ENCODE measurements at places on chromosomes 16 and 17.
A peak's percentile ranks its signal among the peaks of the same experiment; 100 is the strongest.

GRCh38 chr17:76149214-76149613, 8.2 kb upstream of the FOXJ1 start:
- no peak for DNase-seq

- DNase-seq: peak; percentile 78
Observed at GRCh38 chr16:84741340-84741830, 41.6 kb downstream of the USP10 start.

- no peak for DNase-seq
Observed at GRCh38 chr16:78528265-78528664, 428.8 kb downstream of the WWOX start.

DNA sequence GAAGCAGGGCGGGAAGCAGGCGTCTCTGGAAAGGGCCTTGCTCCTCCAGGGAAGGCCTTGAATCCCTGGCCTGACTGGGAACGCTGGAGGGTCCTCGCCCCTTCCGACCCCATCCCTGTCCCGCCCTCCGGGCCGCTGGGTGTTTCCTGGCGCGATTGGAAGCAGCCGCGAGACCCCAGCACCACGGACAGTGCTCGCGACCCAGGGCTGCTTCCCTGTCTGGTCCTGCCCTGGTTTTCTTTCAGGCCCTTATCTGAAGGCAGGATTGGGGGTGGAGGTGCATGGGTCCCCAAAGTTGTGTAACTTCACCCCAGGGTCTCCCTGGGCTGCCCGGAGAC, 2.1 kb downstream of the MGAT5B start:
- DNase-seq: no peak

DNA sequence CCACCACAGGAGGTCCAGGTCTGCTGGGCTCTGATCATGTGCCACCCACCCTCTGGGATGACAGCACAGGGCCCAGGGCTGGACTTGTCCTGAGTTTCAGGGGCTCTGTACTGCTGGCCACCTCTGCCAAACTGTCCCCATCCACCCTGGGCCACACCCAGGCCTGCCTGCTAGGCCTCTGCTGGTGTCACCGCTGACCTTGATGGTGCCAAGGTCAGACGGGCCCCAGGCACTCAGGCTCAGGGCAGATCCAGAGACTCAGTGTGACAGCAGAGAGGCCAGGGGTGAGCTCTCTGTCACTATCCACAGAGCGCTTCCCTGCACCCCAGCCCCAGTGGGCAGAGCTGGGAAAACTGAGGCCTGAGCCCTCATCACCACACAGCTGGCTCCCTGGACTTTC, 75.6 kb downstream of the RMI2 start:
- DNase-seq: no peak

DNA sequence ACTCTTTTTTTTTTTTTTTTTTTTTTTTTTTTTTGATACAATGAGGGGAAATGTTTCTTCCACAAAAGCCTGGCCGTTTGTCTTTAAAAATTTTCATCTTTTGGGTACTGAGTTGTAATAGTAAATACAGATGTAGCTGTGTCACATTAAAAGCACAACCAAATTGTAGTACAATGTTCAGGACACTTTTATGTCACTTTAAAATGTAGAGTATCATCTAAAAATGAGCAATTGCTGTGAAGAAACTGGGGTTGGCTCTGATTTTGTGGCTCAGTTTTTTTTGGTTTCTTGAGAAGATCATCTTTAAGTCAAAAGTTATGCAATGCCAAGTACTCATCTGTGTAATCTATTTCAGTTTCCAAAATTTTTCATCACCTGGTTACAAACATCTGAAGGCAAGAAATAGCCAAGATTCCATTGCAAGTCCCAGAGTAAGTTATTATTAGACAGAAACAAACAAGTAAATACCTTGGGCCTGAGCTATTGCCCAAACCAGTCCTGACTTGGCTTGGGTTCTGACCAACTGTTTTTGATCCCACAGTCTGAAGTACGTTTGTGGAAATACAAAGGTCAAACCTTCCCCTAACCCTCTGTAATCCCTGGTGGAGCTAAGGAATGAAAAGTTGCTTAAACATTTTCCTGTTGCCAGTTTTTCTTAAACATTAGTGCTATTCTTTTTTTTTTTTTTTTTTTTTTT, 717.2 kb downstream of the WWOX start:
- DNase-seq: no peak

DNA sequence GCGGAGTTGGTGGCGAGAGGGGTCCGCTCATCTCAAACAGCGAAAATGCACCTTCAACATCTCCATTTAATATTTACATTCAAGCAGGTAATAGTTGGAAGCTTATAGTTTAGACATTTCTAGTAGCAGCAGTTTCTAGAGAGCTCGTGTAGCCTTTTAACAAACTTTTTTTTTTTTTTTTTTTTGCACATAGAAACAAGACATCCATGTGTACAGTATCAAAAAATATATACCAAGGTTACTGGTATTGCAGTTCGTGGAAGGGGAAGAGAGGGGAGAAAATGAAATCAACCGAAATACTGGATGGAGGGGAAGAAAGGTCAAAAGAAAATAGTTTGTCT, 6.2 kb downstream of the CBX4 start:
- no peak for DNase-seq

GRCh38 chr17:63113167-63113566, 147.1 kb downstream of the TANC2 start:
- no peak for DNase-seq

GRCh38 chr17:37741341-37742115, 3.3 kb downstream of the HNF1B start:
- DNase-seq: no peak

DNA sequence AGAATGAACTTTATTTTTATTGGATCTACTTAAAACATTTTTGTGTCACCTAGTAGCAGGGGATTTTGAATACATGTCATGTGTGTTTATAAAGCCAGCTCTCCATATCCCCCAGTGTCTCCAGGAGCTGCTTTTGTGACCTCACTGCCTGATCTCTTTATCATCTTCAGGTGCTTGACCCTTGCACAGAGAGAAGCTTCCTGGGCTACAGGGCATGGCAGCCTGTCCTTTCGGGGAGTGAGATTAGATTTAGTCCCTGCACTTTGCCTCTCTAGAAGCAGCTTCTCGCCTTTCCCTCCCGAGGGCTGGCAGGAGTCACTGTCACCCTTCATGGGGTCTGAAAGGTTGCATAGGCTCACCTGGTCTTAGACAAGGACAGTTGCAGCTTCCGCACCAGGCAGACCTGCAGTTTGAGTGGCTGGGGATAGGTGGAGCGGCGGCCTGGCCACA, 42.7 kb downstream of the PGS1 start:
- no peak for DNase-seq

DNA sequence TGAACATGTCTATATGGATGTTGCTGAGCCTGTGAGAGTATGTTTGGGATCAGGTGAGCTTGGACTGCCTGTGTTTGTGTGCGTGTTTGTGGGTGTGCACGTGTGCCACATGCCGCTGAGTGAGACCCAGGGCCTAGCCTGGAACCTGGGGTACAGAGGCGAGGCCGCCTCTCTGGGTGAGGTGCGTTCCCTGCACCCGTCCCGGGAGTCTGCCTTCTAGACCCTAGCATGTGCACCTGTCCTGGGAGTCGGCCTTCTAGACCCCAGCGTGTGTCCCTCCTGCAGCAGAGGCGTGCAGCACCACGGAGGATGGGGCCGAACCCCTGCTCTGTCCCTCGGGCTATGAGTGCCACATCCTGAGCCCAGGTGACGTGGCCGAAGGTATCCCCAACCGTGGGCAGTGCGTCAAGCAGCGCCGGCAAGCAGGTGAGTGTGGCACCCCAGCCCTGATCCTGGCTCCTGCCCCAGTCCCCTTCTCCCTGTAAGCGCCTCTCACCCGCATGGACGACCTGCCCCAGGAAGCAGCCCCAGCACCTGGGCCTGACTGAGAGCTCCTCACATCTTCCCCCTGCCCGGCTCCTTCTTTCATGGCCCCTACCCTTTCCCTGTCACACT, 24.6 kb downstream of the WFDC1 start:
- no peak for DNase-seq

DNA sequence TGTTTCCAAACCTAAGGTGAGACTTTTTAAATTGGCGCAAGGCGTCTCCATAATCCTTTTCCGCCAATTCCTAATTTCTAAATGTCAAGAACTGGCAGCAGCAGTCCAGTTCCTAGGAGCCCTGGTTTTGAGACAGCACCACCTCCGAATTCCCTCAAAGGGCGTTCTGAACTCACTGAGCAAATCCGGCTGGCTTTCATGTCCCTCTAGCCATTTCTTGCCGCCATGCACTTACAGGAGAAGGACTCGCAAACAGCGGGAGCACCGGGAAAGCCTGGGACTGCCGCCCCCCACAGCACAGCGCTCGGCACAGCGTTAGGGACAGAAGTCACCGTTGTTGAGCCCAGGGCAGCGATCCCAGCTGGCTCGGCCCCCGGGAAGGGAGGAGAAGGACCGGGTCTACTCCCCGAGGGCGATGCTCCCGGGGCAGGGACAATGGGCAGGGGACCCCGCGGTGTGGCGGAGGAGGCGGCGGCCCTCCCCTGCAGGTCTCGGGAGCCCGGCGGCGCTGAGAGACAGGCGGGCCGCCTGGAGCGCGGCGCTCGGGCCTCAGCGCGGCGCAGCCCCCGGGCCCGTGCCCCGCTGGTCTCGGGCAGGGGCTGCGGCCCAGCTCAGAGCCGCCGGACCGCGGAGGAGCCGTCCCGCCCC, 545 bp downstream of the ARHGAP17 start:
- peak; percentile 46 for DNase-seq

DNA sequence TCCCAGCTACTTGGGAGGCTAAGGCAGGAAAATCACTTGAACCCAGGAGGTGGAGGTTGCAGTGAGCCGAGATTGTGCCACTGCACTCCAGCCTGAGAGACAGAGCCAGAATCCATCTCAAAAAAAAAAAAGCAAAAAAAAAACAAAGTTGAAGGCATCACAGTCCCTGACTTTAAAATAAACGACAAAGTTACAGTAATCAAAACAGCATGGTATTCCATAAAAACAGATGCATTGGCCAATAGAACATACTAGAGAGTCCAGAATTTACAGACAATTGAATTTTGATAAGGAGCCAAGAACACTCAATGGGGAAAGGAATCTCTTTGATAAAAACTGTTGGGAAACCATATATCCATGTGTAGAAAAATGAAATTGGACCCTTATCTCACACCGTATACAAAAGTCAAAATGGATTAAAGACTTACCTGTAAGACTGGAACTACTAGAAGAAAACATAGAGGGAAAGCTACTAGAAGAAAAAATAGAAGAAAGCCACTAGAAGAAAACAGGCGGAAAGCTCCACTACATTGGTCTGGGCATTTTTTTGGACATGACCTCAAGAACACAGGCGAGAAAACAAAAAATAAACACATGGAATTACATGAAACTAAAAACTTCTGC, 2.8 kb upstream of the EFCAB13 start:
- no peak for DNase-seq

GRCh38 chr17:18161207-18162145, 22.2 kb upstream of the ALKBH5 start:
- no peak for DNase-seq

DNA sequence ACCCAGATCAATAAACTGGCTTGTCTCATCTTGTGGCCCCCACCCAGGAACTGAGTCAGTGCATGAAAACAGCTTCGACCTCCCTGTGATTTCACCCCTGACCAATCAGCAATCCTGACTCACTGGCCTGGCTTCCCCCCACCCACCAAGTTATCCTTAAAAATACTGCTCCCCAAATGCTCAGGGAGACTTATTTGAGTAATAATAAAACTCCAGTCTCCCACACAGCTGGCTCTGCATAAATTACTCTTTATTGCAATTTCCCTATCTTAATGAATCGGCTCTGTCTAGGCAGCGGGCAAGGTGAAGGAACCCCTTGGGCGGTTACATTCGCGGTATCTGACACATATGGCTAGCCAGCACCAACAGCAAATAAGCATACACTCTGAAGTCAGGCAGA, 9.8 kb upstream of the RABEP1 start:
- DNase-seq: no peak

DNA sequence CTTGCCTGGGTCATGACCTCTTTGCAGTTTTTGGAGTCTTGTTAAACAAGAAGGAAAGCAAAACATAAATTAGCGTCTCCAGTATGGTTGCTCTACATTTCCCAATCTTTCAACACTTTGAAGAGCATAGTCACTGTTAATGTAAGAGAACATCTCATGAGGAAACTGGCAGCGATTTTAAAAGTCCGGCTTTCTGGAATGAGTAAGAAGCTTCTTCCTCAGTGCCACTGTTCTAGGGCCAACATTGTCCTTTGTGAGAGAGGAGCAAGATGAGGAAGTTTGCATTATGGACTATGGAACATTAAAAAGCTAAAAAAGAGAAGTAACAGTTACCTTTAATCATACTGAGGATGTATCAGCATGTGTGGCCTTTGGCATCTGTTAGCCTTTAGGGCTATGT, 73.1 kb downstream of the WNT3 start:
- DNase-seq: no peak

GRCh38 chr17:64085650-64086005, 44.3 kb downstream of the ERN1 start:
- DNase-seq: no peak

DNA sequence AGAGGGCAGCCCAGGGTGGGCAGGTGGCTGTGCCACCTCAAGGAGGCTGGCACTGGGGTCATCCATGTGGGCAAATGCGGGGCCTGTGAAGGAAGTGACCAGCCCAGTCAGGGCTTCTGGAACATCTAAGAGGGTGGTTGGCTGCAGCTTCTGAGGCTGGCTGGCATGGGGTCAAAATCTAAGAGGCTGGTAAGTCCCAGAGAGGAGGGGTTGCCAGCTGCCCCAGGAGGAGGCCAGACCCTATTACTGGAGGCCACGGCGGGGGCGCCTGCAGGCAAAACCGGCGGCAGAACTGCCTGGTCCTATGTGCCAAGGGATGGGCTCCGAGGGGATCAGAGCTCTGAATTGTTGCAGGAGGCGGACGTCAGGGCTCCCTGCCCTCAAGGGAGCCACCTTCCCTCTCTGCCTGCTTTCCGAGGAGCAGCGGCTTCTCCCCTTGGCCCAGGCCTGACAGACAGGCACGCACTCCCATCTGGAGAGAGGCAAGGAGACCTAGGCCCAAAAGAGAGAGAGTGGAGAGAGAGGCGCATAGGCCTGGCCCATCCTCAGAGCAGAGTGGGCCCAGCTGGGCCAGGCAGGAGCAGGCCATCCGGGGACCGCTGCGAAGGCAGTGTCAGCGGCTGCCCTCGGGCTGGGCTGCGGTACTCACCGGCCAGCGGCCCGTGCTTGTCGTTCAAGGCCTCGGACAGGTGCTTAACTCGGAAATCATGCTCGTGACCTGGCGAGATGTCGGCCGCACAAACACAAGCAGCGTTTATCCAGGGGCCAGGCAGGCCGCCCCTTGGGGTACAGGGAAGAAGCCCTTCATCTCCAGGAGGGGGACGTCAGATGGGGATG, 10.9 kb downstream of the ZACN start:
- no peak for DNase-seq

- DNase-seq: no peak
Observed at GRCh38 chr16:69431948-69432468, 7.6 kb downstream of the CYB5B start.

DNA sequence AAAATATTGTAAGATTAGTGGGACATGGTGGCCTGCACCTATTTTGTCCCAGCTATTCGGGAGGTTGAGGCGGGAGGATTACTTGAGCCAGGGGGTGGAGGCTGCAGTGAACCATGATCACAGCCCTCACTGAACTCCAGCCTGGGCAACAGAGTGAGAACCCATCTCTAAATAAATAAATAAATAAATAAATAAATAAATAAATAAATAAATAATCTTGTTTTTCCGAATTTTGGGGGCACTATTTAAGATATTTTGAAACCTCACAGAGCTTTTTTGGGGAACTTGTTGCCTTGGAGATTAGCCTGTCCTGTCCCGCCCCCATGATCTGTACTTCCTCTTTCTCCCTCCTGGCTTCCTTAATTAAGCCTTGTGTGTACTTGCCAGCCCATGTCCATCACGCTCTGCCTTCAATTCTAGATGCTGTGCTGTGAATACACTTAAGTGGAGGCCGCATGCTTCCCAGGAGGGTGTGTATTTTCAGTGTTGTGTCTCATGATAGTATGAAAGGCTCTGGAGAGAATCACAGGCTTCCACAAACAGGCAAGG, 4.4 kb downstream of the LGALS9 start:
- DNase-seq: no peak
